GM23248 (cell line): ENCODE measurements at places on chromosomes 2 and 18.
A peak's percentile ranks its signal among the peaks of the same experiment; 100 is the strongest.

GRCh38 chr2:51995293-51995692, 963.4 kb upstream of the NRXN1 start:
- peak; percentile 89 for DNase-seq

DNA sequence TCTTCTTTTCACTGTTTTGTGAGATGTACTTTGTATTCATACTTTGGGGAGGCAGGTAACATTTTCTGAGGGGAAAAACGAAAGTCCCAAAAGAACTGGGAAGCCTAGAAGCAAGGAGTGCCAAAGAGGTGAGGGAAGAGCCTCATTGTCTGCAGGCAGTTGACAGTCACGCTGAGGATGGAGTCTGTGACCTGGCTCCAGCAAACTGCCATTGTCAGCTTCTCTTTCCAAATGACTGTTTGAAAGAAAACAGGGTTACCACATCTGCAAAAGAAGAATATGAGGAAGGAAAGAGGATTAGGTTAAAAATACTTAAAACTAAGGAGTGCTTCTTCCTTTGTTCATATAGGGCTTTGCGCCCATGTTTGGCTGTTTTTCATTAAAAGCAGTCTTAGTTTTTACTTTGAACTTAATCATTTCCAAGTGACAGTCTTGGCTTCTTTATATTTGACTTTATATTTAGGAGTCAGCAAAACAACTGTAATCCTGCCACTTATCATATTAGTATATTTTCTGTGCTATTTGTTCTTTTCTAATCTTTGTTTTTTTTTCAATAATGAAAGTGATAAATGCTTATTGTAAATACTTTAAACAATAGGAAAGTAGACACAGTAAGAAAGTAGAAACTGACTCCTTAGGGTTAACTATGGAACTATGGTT, 35.0 kb downstream of the CERS6 start:
- DNase-seq: peak; percentile 44

DNA sequence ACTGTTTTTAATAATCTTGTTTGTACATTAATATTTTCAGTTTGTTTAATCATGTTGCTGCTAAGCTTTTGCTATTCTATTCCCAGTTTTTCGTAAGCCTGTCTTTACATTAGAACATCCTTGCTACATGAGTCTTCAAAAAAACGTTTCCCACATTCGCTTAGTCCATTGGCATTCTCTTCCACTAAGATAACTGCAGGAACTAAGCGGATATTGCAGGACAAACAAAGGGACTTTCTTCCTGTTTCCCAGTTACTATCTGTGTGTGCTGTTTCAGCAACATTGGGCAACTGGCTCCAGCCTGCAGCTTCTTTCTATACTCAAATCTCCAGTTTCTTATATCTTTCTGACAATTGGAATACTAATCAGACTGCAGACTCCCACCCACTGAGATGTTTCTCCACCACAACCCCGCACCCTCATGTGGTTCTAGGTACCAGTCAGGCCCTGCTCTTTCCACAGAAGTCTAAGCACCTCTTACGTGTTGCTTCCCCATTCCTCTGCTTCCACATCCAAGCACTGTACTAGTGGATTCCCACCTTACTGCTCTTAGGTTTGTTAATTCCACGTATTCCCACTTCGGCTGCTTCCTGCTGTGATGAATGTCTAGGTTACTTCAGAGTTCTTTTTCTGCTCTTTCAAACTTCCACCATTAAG, 420.3 kb downstream of the LRRTM4 start:
- DNase-seq: no peak

- DNase-seq: peak; percentile 16
Observed at GRCh38 chr2:44895061-44895460, 46.4 kb upstream of the SIX3 start.

DNA sequence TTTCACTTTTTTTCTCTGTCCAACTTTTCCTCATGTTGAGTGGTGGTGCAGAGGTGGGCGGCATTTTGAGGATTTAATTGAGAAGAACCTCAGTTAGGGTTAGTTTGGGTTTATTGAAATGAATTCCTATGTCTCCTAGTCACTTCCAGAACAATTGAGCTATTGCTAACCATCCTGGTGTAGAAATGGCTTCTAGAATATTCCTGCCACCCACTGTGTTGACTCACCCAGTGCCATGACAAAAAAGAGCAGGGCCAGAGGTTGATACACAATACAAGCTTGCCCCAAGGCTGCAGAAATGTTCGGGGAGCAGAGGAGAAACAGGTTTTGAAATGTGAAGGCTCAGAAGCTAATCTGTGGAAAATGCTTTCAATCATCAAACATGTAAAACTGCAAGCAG, 167.1 kb upstream of the TRIB2 start:
- peak; percentile 87 for DNase-seq

DNA sequence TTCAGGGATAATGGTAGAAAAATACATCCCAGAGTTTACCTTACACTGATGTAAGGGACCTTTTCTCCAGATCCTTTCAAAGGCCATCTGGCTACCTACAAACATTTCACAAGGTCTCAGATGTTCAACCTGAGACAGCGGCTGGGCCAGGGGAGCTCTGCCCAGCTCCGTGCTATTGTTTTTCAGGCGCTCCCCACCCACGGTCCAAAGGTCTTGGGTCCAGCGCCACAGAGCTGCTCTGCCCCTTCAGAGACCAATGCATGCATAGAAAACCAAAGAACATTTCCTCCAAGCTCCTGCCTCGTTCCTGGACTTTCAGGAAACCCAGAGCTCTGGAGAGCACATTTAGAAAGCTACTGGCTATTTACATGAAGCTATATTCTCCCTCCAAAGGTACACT, 40.3 kb downstream of the COPS8 start:
- DNase-seq: no peak

- no peak for DNase-seq
Observed at GRCh38 chr2:8421658-8422449, 260.0 kb upstream of the ID2 start.

GRCh38 chr2:195406886-195407603, 250.0 kb upstream of the SLC39A10 start:
- no peak for DNase-seq

DNA sequence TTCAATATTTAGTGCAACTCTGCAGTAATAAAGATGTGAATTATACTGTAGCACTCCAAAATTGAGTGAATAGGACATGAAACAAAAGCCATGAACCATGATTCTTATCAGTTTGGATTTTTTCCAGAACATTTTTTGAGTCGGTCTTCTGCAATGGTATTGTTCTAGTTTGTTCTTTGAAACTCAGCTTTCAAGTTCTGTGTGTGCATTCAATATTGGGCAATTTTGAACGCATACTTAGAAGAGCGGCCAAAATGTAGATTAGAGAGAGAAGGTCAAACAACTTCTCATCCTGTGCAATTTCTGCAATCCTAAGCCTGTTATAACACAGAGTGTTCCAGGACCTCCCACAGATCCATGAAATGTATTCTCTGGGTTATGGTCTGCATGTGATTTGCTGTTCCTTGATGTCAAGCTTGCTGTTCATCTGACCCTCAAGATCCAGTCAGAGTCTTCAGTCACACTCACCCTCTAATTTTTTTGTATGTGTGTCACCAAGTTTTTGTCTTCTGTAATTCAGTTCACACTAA, 48.3 kb downstream of the TSPYL6 start:
- DNase-seq: peak; percentile 32

DNA sequence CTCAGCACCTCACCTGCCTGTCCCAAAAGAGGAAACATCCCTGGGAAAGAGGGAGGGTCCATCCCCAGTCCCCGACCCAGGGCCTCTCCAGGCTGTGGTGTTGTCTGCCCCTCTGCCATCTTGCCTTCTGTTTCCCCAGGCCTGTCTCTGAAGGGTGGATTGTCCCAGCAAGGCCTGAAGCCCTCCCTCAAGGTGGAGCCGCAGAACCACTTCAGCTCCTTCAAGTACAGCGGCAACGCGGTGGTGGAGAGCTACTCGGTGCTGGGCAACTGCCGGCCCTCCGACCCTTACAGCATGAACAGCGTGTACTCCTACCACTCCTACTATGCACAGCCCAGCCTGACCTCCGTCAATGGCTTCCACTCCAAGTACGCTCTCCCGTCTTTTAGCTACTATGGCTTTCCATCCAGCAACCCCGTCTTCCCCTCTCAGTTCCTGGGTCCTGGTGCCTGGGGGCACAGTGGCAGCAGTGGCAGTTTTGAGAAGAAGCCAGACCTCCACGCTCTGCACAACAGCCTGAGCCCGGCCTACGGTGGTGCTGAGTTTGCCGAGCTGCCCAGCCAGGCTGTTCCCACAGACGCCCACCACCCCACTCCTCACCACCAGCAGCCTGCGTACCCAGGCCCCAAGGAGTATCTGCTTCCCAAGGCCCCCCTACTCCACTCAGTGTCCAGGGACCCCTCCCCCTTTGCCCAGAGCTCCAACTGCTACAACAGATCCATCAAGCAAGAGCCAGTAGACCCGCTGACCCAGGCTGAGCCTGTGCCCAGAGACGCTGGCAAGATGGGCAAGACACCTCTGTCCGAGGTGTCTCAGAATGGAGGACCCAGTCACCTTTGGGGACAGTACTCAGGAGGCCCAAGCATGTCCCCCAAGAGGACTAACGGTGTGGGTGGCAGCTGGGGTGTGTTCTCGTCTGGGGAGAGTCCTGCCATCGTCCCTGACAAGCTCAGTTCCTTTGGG, 47.2 kb downstream of the BOLA3 start:
- no peak for DNase-seq

GRCh38 chr18:25019086-25019860, 332.7 kb downstream of the ZNF521 start:
- no peak for DNase-seq

GRCh38 chr2:22600156-22600555, 784.8 kb upstream of the KLHL29 start:
- no peak for DNase-seq

DNA sequence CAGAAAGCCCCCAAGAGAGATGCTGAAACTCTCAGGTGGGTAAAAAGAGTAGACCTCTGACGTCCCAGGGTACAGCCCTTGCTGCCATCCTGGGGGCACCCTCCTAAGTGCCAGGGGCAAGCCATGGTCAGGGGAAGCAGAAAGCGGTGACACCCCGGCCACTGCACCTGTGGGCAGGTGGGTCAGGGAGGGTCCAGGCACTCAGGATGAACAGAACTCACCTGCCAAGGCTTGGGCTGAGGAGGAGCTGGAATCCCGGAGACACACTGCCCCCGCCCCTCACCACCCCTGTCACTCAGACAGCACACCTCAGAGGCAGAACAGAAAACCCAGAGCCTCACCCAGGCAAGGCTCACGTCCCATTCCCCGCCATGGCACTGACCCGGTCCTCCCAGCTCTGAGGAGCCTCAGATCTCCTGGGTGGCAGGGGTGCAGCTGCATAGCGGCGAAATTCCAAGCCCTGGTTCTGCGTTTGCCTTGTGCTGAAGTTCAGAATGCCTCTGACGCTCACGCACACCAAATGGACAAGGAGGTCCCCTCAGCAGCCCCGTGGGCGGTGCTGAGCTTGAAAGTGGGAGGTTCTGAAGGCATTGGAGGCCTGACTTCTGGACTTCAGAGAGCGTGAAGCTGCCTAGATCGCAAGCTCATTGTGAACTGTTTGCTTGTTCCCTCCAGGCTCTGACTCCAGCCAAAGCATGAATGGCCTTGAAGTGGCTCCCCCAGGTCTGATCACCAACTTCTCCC, 4.3 kb downstream of the GPR17 start:
- peak; percentile 34 for DNase-seq

- DNase-seq: no peak
Observed at GRCh38 chr2:98875081-98875728, 60.8 kb downstream of the CRACDL start.

- no peak for DNase-seq
Observed at GRCh38 chr2:125168442-125168841, 1143.4 kb downstream of the CNTNAP5 start.

DNA sequence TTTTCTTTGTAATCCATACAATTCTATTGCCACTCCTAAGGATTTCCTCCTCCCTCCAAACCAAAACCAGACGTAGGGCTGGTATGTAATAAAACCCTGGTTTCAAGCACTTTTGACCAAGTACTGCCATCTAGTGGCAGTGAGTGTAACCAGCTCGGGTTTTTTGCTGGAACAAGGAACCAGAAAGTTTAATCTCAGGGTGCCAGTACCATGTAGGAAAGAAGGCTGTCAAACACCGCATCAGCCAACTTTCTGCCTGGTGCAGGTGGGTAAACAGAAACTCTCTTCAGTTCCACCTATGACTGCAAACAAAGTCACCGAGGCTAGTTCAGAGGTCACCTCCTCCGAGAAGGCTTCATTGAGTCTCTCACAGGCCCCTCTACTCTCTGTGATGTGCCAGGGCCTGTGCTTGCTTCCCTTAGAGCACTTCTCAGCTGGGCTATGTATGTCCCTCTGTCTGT, 10.2 kb upstream of the THNSL2 start:
- DNase-seq: peak; percentile 82

DNA sequence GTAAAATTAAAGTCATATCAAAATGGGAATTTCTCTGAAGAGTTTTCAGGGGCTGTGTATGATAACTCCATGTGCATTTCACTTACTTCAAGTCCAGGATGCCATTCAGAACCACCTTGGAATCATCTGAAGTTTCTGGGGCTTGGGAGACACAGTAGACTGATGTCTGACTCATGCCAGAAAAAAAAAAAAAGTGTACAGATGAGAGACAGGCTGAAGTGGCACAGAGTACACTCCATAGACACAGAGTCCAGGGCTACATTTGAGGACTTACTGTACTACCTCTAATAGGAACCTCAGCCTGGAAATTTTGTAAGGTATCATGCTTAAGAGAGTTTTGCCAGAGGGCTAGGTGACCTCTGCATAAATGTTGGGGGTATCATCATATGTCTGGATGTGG, 92.0 kb downstream of the SS18 start:
- no peak for DNase-seq

DNA sequence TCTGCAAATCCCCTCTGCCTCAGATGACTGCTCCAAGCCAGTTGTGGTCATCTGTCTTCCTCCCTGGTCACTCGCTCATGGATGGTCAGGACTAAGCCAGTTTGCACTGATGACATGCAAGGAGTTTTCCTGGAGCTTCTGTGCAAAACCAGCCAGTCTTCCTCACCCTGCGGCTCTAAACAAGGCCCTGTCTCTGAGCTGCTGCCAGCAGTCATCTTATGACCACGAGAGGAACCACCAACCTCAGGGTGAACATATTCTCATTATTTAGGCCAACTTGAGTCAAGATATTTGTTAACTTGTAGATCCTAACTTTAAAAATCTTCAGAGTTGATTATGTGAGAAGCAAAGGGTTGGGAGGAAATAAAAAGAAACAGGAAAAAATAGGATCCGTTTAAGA, 119.9 kb upstream of the CAB39 start:
- no peak for DNase-seq

DNA sequence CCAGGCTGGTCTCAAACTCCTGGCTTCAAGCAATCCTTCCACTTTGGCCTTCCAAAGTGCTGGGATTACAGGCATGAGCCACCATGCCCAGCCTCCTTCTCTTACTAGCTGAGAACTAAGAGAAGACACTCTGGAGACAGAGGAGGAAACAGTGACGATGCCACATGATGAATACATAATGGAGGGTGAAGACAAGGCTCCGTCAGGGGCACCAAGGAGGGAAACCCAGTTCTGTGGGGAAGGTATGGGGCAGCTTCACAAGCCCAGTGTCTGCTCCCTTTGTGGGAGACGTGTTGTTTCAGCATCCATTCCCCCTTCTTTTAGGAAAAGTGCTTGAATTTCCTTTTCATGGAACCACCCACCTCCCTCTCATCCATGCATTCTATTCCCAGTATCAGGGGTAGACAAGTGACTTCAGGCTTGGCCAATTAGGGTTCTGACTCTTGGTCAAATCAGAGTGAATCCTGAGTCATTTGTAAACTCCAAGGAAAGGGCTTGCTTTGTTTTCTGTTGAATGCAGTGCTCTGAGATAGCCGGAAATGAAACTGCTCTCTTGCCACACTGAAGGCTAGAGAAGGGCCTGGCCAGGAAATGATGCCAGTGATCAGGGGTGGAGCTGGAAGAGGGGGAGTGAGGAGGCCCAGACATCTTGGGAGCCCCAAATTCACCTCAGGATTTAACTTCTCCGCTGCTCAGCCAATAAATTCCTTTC, 23.7 kb downstream of the TMEM127 start:
- peak; percentile 86 for DNase-seq
